ENCODE measurements at places on chromosomes 16 and 17.

DNA sequence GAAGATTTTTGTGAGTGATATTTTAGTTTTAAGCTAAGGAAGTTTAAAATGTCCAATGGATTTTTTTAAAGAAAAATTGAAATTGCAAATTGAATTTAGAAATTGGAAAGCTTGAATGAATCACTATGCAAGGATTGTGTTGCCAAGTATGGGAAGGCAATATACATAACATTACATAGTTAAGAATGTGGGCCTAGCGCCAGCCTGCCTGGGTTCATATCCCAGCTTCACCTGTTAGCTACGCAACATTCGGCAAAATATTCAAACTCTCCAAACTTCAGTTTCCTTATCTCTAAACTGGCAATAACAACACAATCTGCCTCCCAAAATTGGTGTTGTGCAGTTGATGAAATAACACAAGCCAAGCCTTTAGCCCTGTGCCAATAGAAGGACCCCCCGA lies 50.4 kb upstream of the DNAH9 start:
- DNase-seq: no peak

GRCh38 chr17:68592682-68593641 lies 8.2 kb downstream of the FAM20A start:
- no peak for DNase-seq

DNA sequence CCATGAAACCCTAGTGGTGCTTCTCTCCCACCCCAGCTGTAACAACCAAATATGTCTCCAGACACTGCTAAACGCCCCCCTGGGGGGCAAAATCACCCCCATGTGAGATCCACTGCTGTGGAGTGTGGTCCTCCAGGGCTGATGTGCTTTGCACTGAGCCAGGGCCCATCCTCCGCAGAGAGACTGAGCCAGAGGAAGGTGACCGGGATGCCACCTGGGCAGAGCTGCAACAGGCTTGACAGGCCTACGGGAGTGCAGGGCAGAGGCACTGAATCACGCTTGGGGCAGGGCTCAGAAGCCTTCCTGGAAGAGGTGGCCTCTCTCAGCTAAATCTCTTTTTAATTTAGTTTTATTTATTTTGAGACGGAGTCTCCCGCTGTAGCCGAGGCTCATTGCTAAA lies 4.4 kb downstream of the GJD3 start:
- DNase-seq: no peak

- DNase-seq: no peak
Measured at GRCh38 chr17:82751171-82751570, 694 bp upstream of the TBCD start.

GRCh38 chr17:73099511-73099910 lies 7.0 kb upstream of the SLC39A11 start:
- DNase-seq: no peak

DNA sequence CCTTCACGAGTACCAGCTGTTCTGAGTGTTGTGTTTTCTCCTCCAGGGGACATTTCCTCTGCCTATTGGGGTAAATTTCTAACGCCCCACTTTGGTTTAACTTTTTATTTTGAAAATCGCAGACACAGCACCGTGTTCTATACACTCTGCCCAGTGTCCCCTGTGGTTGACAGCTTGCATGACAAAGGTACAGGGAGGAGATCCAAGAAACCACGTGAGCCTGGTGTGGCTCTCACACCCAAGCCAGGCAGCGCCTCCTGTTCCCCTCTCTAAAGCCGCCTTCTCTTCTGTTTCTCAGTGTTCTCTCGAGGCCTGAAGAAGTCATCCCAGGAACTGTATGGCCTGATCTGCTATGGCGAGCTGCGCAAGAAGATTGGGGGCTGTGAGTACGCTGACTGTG lies 25.4 kb downstream of the CRAMP1 start:
- no peak for DNase-seq

DNA sequence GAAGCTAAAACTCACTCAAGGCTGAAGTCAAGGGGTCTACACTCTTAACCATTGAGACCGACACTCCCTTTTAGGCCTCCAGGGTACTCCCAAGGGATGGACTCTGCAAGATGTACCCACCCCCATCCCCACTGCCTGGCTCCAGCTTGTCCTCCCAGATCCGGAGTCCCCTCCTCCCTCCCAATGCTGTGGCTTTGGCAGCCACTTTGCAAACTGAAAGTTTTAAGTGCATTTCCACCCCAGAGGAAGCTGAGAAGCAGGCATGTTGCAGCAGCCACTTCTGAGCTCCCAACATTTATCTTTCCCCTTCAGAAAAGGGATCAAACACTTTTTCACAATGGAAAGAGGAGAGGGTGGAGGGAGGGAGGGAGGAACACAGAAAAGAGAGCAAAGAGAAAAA lies 115.2 kb downstream of the COPRS start:
- no peak for DNase-seq

GRCh38 chr17:55644346-55644745 lies 78.3 kb downstream of the TMEM100 start:
- DNase-seq: no peak

DNA sequence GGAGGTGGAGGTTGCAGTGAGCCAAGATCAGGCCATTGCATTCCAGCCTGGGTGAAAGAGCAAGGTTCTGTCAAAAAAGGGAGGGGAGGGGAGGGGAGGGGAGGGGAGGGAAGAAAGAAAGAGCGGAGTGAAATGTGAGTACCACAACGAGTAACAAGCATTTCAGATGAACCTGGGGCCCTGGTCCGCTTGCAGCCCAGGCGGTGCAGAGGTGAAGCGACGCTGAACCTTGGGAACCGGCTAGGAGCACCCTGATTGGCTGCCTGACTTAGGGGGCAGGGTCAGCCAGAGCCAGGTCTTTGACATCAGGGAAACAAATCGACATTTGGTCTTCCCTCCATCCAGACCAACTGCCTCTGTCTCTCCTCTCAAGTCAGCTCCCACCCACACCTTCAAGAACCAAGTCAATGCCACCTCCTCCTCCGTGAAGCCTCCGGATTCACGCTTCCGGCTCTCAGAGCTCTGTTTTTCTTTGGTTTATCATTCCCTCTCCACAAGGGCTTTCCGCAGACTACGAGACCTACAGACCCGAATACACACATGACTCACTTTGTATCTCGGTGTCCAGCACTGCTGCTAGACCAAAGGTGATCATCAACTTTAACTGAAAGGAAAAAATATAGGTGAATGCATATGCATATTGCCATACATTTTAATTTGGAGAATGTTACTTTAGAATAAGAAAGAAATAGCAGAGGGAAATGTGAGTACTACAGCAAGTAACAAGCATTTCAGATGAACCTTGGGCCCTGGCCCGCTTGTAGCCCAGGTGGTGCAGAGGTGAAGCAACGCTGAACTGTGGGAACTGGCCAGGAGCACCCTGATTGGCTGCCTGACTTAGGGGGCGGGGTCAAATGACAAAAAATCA lies 19.3 kb downstream of the OR1F1 start:
- DNase-seq: no peak

Data from activated naive CD4-positive, alpha-beta T cell treated with anti-CD3 and anti-CD28 coated beads, Interleukin-2, amount 10 ng/mL, durations not matched to agents 7 days and 5 days (primary cell).